ENCODE measurements at places on chromosomes 13 and 19. TPM values are rescaled to one million over a fixed set of nuclear protein-coding genes. Genes with fewer than 3 reads are reported as not detected.

The OR7A5 gene
- not detected for total RNA-seq

The RGS9BP gene
- total RNA-seq, result 0.35 TPM

The GRIK5 gene
- 0.72 TPM for total RNA-seq

The PGLYRP1 gene
- not detected for total RNA-seq

The ZNF358 gene
- 17.1 TPM for total RNA-seq

The TMTC4 gene
- total RNA-seq, result 12.6 TPM

The CEACAM16 gene
- total RNA-seq, result 0.24 TPM

The MFSD12 gene
- 164 TPM for total RNA-seq

The ATP4A gene
- not detected for total RNA-seq

The LILRB5 gene
- total RNA-seq, result 0.06 TPM

The MAMSTR gene
- 0.47 TPM for total RNA-seq

The TEX26 gene
- not detected for total RNA-seq

The ZNF418 gene
- 0.99 TPM for total RNA-seq

The ZNF283 gene
- 4.3 TPM for total RNA-seq

The KLK14 gene
- total RNA-seq, result 0.41 TPM

Data from A549 treated with CORT108297 at 1 μM for 4 hours (cell line).